Left renal pelvis (tissue), 4 donors: ENCODE measurements at places on chromosomes 6 and 20. TPM values are rescaled to one million over a fixed set of nuclear protein-coding genes. Genes with fewer than 3 reads are reported as not detected.

DNA sequence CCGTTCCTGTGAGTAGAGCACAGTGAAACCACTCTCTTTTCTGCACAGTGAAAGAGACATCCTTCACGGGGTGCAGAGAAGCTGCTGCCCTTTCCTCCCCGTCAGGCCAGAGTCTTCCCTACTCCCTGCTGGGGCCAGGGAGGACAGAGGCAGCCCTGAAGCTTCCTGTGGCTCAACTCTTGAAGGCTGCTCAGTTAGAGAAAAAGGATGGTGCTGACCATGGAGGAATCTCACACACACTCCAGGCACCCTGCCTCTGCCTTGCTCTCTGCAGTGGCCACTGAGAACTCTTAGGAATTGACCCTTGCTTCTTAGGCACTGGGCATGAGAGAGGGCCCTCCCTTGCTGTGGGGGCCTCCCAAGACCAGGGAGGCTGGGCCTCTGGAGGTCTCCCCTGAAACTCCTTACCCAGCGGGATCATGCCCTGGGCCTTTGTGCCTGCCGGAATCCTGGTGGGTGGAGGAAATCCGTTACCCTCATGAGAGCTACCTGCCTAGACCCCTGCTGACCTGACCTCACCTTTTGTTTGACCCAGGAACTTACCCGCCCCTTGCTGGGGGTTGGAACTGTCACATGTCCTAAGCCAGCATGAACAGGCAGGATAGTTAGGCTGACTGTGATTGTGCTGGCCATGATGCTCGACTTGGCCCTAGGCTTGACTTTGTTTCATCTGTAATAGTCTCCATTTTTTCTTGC is 65.0 kb upstream of the CD93 start:
- DNase-seq = no peak

DNA sequence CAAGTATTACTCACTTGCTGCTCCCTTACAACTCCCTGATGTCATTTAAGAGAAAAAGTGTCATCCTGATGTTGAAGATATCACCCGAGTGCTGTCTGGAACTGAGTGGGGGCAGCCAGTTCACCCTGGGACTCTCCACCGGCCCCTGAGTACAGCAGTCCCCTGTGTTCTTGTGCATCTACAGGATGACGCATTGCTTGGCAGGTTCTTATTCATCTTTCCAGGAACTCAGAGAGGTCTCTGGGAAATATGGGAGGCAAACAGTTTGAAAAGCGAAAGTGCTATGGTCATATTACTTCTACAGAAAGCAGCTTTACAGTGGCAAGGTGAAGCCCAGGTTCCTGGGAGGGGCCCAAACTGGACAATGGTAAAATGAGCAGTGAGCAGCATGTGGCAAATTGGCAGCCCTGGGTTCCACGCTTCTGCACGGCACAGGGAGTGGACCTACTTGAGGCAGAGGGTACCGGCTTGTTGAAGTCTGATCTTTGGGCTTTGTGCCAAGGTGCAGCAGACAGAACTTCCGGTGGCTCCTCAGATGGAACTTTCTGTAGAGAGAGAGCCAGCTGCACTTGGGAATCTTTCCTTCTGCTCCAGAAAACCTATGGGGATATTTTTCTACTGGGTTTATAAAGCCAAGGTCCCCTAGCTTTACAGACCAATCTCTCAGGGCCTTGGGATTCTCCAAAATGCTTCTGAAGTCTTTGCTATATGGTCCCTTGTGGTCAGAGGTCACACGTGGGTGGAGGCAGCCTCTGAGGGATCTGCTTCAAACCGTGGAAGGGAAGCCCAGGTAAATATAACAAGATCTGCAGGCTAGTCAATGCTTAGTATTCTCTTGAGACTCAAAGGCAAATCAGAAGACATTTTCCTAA is 128.3 kb downstream of the MAP3K7 start:
- DNase-seq = no peak

The FOXF2 gene
- 0.20 TPM for polyA plus RNA-seq

The SEC63 gene
- polyA plus RNA-seq = 136 TPM

DNA sequence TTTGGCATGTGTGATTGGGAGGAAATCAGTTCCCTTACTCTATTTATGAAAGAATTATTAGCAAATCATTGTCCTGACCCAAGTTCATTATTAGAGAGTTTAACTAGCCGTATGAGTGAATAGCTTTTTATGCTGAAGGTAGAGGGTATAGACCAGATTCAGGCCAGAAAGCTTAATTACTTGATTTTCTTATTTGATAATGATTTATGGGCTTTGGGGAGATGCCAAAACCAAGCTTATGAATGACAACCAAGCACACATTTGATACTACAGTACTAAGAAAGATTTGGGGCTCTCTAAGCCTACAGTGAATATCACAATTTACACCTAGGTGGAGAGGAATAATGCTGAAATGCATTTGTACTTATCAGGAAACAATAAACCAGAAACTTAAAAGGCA is 193.2 kb downstream of the ARHGAP18 start:
- no peak for DNase-seq

The PDCD2 gene
- polyA plus RNA-seq = 63.7 TPM
